Naive thymus-derived CD8-positive, alpha-beta T cell (primary cell): ENCODE measurements at places on chromosomes 3 and 15.

- no peak overlapping the region for H3K27ac ChIP-seq
- H3K4me3 ChIP-seq: no peak overlapping the region
- H3K4me1 ChIP-seq: peaks cover 46% of the 10 kb centered on the region
- H3K36me3 ChIP-seq: no peaks in the 10 kb centered on the region
- H3K27me3 ChIP-seq: no peaks in the 10 kb centered on the region
Observed at GRCh38 chr3:125039131-125040100, 16.4 kb downstream of the HEG1 start.

- peak overlapping the region; percentile 71 for H3K4me3 ChIP-seq
- DNase-seq: no peak
- H3K36me3 ChIP-seq: peaks cover 95% of the 10 kb centered on the region
Observed at GRCh38 chr3:18369551-18370185, 55.5 kb downstream of the SATB1 start.

- no peaks in the 10 kb centered on the region for H3K27me3 ChIP-seq
- H3K36me3 ChIP-seq: peaks cover 23% of the 10 kb centered on the region
- no peak overlapping the region for H3K27ac ChIP-seq
- H3K4me3 ChIP-seq: no peak overlapping the region
Observed at GRCh38 chr15:49946681-49947080, 172.4 kb downstream of the ATP8B4 start.

DNA sequence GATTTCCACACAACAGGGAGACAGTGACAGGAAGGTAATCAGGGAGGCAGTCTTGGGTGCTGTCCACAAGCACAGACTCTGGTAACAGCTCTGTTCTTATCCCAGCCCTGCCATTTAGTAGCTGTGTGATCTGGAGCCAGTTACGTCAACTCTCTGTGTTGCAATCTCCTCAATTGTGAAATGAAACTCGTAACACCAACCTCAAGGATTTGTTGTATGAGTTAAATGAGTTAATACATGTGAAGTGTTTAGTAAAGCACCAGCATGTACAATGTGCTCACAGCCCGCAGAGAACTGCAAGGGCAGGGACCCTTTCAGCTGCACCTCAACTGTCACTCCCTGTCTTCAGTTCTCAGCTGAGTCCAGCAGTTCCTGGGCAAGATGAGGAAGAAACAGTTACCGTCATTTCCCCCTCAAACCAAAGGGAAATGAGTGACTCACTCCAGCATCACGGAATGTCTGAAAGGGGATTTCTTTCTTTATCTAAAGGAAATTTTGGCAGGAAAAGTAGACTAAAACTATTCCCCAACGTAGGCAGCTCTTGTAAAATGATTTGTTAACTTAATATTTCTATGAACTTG, 39.9 kb upstream of the MB21D2 start:
- no peak overlapping the region for H3K27ac ChIP-seq
- no peaks in the 10 kb centered on the region for H3K27me3 ChIP-seq
- no peaks in the 10 kb centered on the region for H3K36me3 ChIP-seq

DNA sequence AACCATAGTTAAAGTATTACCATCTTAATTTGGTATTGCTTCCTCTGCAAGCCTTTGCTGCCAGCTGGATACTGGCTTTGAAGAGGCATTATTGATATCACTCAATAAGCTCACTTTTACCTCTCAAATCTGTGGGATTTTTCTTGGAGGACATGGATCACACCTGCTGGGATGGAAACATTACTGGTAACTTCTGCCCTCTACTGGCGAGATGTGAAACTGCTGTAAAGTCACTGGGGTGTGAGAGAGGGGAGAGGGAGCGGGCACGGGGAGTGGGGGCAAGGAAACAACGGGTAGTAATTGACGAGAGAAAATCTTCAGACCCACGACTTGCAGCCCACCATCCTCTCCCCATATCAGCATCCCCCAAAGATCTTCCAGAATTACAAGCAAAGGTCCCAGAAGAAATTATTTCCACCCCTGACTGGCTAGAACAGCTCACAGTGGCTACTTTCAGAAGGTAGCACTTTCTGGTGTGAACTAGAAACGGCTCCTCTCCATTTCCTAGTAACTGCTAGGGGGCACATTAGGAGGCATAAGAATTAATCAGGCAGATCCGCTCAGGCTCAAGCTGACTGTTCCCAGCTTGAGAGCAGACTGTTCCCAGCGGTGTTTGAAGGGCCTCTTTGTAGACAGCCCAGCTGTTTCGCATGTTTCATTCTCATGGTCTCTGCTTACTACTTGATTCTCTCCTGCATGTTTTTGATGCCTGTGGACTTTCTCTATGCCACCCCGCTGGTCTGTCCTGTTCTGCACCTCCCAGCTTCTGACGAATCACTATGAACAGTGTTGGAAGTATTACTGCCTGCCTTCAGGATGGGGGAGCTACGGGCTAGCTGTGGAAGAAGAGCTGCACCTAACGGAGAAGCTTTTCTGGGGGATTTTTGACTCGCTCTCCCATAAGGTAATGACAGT, 230.4 kb upstream of the CHRM5 start:
- H3K4me3 ChIP-seq: no peak overlapping the region
- H3K36me3 ChIP-seq: no peaks in the 10 kb centered on the region
- no peak overlapping the region for H3K27ac ChIP-seq
- peaks cover 7% of the 10 kb centered on the region for H3K27me3 ChIP-seq
- no peak for DNase-seq

DNA sequence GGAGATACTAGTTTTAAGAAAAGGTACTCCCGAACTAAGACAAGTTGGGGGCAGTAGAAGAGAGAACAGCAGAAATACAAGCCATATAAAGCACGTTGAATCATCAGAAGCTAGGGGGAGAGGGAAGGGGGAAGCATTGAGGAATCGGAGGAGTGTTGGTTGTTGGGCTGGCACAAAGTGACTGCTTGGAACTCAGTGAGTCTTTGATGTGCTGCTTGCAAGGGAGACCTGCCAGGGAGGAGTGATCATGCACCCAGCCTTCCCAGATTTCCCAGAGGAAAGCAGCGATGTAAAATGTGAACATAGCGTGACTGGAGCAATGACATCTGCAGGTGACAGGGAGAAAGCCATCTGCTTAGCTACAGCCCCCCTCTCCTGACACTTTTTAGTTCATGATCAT, 192.4 kb upstream of the IL12A start:
- H3K27me3 ChIP-seq: peaks cover 2% of the 10 kb centered on the region
- no peak for DNase-seq
- no peak overlapping the region for H3K27ac ChIP-seq
- H3K36me3 ChIP-seq: no peaks in the 10 kb centered on the region
- H3K4me1 ChIP-seq: no peaks in the 10 kb centered on the region
- no peak overlapping the region for H3K4me3 ChIP-seq

GRCh38 chr3:71763426-71763825, 9.8 kb downstream of the GPR27 start:
- H3K27me3 ChIP-seq: peaks cover 13% of the 10 kb centered on the region
- no peaks in the 10 kb centered on the region for H3K4me1 ChIP-seq

DNA sequence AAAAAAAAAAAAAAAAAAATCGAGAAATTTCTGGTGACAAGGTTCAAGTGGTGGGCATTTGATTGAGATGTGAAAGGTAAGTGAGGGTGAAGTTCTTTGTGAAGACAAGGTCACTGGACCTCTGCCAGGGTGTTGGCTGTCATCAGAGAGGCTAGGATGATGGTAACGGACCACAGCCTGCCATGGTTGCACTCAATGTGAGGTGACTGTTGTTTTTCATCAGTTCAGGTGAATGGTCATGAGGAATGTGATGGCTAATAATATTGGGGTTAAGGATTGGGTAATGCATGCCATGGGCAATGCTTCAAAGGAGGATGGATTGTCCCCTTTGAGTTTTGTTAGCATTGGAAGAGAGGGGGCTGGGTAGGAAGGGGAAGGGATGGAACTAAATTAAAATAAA, 4.3 kb upstream of the ALPK3 start:
- H3K36me3 ChIP-seq: no peaks in the 10 kb centered on the region
- H3K27ac ChIP-seq: no peak overlapping the region
- DNase-seq: no peak
- peaks cover 3% of the 10 kb centered on the region for H3K27me3 ChIP-seq

- no peak overlapping the region for H3K4me3 ChIP-seq
- H3K27ac ChIP-seq: no peak overlapping the region
- H3K27me3 ChIP-seq: no peaks in the 10 kb centered on the region
- H3K36me3 ChIP-seq: peaks cover 28% of the 10 kb centered on the region
- peaks cover 6% of the 10 kb centered on the region for H3K4me1 ChIP-seq
- DNase-seq: no peak
Observed at GRCh38 chr3:14110699-14111098, 14.0 kb downstream of the CHCHD4 start.

GRCh38 chr15:40046721-40047414, 7.9 kb upstream of the SRP14 start:
- peak overlapping the region; percentile 66 for H3K27ac ChIP-seq
- peaks cover 58% of the 10 kb centered on the region for H3K4me1 ChIP-seq
- no peak overlapping the region for H3K4me3 ChIP-seq
- no peak for DNase-seq

GRCh38 chr15:72229076-72229946, 1.7 kb downstream of the PKM start:
- H3K27ac ChIP-seq: peak overlapping the region; percentile 96
- DNase-seq: peak; percentile 44

DNA sequence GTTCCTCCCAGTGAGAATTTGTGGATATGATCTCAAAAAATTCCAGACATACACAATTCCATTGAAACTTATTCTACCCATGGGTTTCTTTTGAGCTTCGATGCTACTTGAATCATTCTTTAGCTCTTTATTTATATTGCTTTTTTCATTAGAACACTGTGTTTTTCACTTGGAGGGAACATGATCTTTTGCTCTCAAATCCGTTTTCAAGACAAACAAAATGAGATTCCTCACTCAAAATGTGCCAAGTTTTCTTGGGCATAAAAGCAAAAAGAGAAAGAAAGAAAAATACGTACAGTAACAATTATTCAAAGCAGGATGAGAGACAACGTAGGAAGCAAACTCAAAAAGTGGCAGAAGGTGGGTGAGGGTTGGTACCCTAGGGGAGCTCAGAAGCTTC, 118.8 kb upstream of the PDZRN3 start:
- H3K4me3 ChIP-seq: no peak overlapping the region
- DNase-seq: no peak
- no peaks in the 10 kb centered on the region for H3K27me3 ChIP-seq
- H3K4me1 ChIP-seq: no peaks in the 10 kb centered on the region
- no peak overlapping the region for H3K27ac ChIP-seq
- no peaks in the 10 kb centered on the region for H3K36me3 ChIP-seq

DNA sequence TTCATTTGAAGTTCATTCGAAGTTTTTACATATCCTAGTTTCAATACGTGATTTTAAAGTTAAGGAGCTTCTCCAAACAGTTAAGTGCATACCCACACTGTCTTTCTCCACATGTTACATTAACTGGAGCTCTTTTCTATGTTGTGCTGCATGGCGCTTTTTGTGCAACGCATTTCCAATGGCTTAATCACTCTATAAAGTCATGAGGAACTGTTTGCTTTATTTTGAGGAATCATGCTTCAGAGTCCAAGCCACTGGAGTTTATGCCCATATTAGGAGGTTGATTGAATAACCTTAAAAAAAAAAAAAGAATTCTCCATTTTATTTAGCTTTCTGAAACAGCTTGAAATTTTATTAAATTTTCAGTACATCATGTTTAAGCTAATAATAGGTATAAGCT, 109.4 kb upstream of the MBNL1 start:
- H3K27me3 ChIP-seq: peaks cover 2% of the 10 kb centered on the region
- peaks cover 3% of the 10 kb centered on the region for H3K36me3 ChIP-seq
- H3K4me3 ChIP-seq: no peak overlapping the region
- H3K27ac ChIP-seq: no peak overlapping the region
- no peaks in the 10 kb centered on the region for H3K4me1 ChIP-seq

- no peak for DNase-seq
- no peaks in the 10 kb centered on the region for H3K27me3 ChIP-seq
- H3K36me3 ChIP-seq: peaks cover 10% of the 10 kb centered on the region
Observed at GRCh38 chr3:15630646-15631350, 29.3 kb downstream of the BTD start.

DNA sequence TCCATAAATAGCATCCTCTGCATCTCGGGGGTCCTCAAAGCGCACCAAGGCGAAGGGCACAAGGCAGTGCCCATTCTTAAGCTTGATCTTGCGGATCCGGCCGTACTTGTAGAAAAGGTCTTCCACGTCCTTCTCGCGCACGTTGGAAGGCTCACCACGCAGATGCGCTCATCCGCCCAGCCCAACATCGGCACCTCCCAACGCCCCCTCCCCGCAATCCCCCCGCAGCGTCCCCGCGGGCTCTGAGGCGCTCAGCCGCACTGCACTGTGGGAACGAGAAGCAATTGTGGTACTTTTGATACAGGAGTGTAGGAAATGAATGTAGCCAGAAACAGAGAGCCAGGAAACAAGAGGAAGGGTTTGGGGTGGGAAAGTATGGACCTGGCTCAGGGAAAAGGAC, 17.5 kb downstream of the AP3B2 start:
- H3K27ac ChIP-seq: no peak overlapping the region
- DNase-seq: no peak
- H3K4me3 ChIP-seq: no peak overlapping the region
- no peaks in the 10 kb centered on the region for H3K36me3 ChIP-seq
- H3K27me3 ChIP-seq: peaks cover 7% of the 10 kb centered on the region
- H3K4me1 ChIP-seq: no peaks in the 10 kb centered on the region

DNA sequence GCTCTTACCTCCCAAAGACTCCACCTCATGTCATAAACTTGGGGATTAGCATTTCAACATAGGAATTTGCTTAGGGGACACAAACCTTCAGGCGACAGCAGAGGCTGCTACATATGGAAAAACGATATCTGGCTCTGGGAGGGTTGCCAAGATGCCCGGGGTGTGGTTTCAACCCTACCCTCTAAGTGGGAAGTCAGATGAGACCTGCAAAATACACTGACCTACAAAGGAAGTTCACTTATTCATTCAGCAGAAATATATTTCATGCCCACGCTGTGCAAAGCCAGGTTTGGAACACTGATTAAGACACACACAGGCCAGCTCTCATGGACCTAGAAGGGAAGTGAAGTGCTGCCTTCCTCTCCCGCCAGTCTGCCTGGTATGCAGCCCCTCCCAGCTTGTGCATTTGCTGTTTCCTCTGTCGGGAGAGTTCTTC, 239.3 kb downstream of the FEZF2 start:
- DNase-seq: no peak
- H3K4me3 ChIP-seq: no peak overlapping the region
- no peaks in the 10 kb centered on the region for H3K4me1 ChIP-seq
- no peaks in the 10 kb centered on the region for H3K36me3 ChIP-seq
